H1 (cell line): ENCODE measurements at places on chromosomes 3 and 15. TPM values are rescaled to one million over a fixed set of nuclear protein-coding genes. Genes with fewer than 3 reads are reported as not detected.

DNA sequence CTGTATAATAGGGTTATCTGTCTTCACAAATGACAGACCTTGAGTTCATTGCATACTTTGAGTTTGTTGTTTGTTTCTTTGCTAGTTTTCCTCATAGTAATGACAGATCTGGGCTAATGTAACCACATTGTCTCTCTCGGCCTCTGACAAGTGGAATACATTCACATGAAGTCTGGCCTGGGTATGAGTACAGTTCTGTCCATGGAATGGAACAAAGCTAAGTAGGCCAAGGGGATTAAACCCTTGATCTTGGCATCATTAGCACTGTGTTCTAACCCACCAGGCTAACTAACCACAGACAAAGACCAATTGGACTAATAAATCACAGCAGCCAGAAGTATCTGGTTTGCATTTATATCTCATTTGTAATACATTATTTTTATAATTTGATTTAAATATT is 7.6 kb upstream of the VGLL3 start:
- DNase-seq = no peak

DNA sequence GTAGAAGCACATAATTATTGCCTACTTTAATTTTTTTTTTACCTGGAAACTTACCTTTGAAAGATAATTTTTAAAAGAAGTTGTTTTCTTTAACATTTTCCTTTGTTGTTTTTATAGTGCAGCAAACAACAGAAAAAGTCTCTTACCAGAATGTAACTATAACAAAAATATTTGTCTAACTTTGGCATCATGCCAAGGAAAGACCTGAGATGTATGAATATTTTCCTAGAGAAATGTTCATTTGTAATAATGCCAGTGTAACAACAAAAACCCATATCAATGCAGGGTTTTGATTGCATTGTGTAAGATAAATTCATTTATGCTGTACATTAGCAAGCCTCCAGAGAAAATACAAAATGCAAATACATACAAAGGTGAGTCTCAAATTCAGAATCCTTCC is 775.7 kb downstream of the SI start:
- no peak for DNase-seq

DNA sequence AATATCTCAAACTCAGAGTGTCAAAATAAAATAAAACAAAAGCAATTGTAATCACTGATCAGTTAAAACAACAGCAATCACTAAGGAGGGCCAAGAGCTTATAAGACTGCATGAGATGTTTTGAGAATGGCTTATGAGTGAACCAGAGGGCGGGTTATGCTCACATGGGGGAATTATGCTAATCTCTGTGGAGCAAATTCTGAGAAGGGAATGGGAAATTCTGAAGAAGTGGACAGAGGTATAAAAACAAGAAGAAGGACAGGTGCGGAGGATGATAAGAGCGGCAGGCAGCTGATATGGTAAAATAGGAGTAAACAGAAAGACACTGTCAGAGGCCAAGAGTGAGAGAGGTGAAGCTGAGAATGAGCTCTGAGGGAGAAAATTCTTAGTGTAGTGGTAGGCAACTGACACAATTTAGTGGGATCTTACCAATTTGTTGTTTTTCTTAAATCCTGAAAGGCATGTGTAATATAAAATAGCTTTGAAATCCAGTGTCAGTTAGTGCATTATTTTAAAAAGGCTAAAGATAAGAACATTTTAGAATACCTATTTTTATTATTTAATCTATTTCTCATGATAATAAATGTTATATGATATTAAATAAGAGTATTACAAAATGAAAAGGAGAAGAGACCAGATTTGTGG is 133.8 kb downstream of the SPATA16 start:
- DNase-seq = no peak

DNA sequence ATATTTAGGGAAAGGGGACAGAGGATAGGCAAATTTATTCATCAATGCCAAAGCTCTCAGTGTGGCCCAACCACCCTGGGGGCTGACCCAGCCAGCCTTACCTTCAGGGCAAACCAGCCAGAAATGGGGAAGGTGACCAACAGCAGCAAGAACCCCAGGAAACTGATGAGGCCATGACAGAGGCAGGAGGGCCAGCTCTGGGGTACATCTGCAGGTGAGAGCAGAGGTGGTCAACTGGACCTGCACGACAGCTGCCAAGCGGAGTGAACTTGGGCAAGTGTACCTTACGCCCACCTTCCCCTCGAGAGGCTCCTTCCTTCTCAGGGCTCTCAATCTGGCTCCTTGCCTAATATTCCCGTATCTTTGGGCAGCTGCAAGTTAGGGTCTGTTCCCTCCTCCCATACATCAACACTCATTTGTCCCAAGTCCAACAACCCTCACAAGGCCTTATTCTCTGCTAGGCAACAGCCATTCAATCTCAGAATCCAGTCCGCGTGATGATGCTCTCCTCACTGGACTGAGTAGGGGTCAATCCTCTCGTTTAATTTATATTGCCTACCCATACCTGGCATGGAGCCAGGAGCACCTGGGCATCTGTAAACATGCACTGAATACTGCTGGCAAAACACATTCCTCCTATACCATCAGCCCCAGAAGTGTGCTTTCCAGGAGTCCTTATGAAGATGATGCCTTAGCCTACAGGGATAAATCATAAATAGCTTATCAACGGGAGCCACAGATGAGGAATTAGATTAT is 1.7 kb downstream of the STOML1 start:
- DNase-seq = no peak

GRCh38 chr15:82543160-82543559 is 2.9 kb upstream of the RPS17 start:
- DNase-seq = no peak

The CPLX3 gene
- not detected in 2 replicates for total RNA-seq

DNA sequence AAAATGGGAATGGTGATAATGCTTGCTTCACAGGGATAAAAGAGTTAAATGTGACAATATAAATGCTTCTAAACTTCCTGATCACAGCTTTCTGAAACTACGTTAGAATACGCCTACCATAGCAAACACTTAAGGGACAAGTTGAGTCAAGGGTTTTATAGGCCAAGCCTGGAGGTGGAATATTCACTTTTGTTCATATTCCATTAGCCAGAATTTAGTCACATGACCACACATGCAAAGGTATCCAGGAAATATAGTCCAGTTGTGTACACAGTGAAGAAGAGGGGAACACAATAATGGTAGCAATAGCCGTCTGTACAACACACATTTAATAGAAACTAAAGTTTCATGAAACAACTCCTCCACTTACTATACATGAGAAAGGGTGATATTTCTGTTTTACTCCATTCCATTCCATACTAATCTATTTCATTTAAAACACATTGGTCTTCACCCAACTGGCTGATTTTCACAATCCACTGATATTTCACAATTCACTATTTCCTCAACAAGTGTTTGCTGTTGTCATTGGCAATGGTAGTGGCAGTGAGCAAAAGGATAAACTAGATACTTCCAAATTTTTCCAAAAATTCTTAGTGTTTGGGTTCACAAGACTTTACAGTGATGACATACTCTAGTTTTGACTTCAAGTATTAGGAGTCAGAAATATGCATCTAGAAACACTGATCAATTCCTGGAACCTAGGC is 270.9 kb downstream of the ERC2 start:
- no peak for DNase-seq

GRCh38 chr3:126680667-126681055 is 23.4 kb upstream of the CHCHD6 start:
- no peak for DNase-seq
